Muscle of arm (tissue), 14 donors: ENCODE measurements at places on chromosomes 3 and 15. TPM values are rescaled to one million over a fixed set of nuclear protein-coding genes. Genes with fewer than 3 reads are reported as not detected.

Gene AP3S2
- polyA plus RNA-seq: 27.3 TPM

Gene PEX11A
- 7.9 TPM for polyA plus RNA-seq

Gene RASL12
- polyA plus RNA-seq: 9.5 TPM

Gene CACNA2D3
- 2.7 TPM for polyA plus RNA-seq
